ENCODE measurements at places on chromosomes 6 and 20.
A peak's percentile ranks its signal among the peaks of the same experiment; 100 is the strongest.

GRCh38 chr20:51569815-51570738, 27.6 kb upstream of the NFATC2 start:
- no peak for DNase-seq

DNA sequence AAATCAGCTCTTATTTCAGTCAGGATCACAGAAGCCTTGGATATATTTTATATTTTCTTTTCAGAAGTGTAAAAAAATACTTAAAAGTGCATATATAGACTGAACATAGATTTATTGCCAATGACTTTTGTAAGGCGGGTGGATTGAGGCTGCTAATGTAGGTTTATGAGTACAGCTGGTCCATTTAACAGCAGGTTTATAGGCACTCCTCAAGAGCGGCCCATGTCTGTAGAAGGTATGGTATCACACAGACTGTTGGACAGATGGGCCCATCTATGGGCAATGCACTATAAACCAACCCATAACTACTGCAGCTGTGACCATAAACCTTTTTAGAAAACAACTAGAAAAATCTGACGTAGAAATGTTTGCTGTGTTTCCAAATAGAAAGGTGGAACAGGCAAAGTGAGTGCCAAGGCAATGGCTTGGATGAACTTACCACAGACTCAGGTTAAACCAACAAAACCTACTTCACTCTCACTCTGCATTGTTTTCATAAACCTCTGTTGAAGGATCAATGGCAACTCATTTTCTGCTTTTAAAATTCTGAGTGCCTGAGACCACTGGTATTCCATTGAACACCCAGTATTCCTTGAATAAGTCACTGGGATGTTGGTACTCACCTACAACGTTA, 170.6 kb upstream of the EYA4 start:
- no peak for DNase-seq

DNA sequence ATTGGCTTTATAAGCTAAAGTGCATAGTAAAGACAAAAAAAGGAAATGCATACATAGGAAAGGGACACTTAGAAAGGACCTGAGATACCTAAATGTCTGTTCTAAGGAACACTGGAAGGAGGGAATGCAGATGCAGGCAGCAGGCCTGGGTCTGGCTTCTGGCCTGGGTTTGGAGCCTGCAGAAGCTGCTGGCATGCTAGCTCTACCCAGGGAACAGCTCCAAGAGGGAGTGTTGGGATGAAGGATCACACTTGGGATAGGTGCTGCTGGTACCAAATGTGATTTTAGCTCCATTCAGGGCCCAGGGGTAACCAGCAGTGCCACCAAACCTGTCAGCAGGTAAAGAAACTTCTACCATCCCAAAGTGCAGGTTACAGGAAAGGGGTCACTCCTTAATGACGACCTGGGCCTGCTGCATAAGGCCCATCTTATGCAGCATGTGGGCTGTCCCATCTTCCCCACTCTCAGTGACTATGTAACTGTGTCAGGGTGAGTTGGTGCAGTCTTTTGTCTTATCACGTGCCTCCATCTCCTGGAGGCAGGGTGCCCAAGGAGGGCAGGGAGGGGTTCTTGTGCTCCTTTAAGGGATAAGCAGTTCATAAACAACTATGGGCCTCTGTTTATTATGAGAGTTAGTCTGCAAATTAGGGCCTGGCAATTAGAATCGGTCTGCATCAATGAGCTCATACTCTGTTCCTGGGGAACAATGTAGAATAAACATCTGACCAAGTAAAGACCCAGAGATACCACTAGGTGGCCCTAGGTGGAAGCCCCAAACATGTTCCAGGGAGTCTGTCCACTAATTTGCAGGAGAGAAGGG, 26.9 kb downstream of the DDX27 start:
- DNase-seq = peak; percentile 25

DNA sequence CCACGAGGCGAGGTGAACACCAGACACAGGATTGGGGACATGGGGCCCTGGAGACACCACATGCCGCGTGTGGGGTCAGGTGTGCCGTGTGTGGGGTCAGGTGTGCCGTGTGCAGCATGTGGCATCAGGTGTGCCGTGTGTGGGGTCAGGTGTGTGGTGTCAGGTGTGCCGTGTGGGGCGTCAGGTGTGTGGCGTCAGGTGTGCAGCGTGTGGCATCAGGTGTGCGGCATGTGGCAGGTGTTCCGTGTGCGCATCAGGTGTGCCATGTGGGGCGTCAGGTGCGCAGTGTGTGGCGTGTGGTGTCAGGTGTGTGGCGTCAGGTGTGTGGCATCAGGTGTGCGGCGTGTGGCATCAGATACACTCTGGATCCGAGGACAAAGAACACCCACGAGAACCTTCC, 77.9 kb downstream of the WDR27 start:
- no peak for DNase-seq

DNA sequence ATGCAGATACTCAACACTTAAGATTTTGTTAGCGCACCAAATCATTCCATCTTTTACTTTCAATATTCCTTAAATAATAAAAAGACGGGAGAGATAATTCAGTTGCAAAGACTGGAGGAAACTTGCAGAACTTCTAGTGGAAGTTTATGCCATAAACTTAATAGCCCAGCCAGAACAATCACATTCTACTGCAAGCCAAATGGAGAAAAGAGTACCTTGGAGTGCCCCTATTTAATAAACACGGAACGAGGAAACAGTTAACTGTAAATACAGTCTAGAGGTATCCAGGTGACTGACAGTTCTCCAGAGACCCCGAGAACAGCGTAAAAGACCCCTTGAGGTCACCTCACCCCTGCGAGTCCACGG, 635 bp downstream of the SLC35B3 start:
- no peak for DNase-seq

- no peak for DNase-seq
Measured at GRCh38 chr20:58478141-58478805, 36.9 kb downstream of the APCDD1L start.

DNA sequence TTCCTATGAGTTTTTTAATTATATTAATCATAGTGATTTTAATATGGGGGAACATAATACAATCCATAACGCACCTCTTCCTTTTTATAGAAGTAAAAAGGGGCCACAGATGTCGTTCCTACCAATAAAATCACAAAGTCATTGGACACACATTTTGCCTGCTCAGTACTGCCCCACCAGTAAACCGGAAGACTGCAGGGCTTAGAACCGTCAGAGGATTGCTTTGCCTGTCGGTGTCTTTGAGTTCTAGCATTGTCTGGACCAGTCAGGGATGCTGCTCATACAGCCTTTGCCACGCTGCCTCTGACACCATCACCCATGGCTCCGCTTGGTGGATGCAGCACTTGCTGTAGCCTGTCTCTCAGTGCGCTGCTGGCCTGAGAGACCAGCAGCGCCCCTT, 853.6 kb downstream of the C6orf118 start:
- DNase-seq = no peak

- no peak for DNase-seq
Measured at GRCh38 chr20:1626528-1627199, 6.9 kb upstream of the SIRPB1 start.

GRCh38 chr6:114659513-114659912, 316.7 kb upstream of the HS3ST5 start:
- no peak for DNase-seq

DNA sequence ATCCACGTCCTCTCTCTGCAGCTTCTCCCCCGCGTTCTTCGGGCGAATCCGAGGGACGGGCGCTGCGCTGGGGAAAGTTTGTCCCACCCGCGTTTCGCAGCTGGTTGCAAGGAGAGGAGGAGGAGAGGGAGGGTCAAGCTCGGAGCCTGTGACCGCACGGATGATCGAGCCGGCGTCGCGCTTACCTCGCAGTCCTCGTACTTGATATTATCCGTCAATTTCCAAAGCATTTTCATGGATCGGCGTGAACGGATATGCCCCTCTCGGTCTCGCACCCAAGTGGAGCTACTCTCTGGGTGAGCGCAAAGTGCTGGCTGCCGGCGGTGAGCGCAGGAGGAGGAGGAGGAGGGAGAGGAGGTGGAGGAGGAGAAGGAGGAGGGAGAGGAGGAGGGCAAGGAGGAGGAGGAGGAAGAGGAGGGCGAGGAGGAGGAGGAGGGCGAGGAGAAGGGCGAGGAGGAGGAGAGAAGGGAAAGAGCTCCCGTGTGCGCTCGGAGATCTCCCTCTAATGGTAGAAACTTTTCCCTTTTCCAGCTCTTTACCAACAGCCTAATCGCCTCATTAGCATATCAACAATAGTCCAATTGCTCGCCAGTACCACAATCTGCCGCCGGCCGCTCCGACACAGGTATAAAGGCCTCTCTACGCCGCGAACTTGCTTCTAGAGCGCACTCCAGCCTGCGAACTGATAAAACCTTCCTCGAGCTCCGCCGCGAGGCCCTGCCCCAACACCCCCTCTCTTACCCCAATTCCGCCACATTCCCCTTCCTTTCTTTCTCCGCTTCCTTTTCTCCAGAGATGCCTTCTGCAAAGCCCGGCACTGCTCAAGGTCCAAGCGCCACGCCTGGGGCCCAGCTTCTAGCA, at the start of gene TFAP2A:
TSS of gene TFAP2A (minus strand) at position 319 of the 861 bp plus-strand sequence. CDS start at position 236, 83 bp downstream.
- no peak for DNase-seq

DNA sequence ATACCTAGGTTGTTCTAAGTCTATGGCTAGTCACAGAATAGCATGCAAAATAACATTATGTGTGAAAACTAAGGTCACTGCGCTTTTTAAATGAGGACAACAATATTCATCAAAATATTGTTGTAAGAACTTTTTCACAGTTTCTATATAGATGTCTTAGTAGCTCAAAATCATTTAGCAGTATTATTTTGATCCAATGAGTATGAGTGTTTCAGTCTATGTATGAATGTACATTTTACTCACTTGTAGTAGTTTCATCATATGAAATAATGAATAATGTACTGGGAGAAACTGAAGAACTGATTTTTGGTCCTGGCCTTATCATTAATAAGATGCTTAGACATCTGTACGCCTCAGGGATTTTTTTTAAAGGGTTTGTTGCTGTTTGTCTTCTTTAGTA, 16.5 kb upstream of the TMEM30A start:
- DNase-seq = no peak

DNA sequence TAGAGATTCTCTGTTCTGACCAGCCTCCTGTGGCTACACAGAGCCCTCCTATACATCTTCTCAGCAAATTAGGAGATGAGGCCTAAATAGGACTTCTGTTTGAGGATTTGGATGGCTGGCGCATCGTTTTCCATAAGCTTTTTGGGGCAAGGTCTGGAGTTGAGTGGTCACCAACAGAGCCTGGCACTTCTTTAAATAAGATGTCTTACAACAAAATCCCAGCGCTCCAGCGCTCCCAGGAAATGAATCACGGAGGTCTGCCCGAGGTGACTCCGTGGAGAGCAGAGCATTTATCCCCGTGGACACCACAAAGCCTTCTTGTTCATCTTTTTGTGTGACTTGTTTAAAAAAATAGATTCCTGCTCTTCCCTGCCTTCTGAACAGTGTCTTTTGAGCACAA, 75.3 kb downstream of the GNAS-AS1 start:
- no peak for DNase-seq

- no peak for DNase-seq
Measured at GRCh38 chr6:168093071-168093505, 14.1 kb upstream of the FRMD1 start.

DNA sequence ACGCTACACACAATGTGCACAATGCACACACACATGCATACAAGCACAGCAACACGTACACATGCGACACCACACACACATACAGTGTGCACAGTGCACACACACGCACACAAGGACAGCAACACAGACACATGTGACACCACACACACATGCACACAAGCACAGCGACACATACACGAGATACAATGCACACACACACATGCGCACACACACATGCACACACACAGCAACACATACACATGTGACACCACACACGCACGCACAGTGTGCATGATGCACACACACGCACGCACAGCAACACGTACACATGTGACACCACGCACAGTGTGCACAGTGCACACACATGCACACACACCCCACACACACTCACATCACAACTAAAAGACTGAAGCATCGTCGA, 327.3 kb downstream of the THBS2 start:
- no peak for DNase-seq

Measured in activated CD4-positive, alpha-beta T cell treated with anti-CD3 and anti-CD28 coated beads for 4 hours (primary cell).